Stimulated activated CD4-positive, alpha-beta T cell treated with anti-CD3 and anti-CD28 coated beads, Interleukin-1b, Interleukin-23, amount 100 ng/mL, for 1 hour (primary cell): ENCODE measurements at places on chromosomes 11 and 22.

DNA sequence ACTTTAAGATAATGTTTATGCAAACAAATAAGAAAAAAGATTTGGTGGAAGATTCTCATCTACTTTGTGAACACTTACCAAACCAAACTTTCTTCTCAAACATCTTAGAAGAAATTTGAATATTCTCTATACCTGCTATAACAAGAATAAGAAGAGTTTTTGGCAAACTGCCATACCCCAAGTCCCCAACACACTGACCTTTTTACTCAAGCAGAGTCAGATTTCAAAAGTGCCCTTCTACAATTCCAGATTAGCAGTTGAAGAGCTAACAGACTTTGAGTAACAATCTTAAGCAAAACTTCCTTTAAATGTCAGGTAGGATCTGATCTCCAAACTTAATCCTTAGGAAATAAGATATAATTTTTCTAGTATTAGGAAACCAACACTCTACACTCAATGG, 33.9 kb downstream of the TSG101 start:
- no peak for DNase-seq

DNA sequence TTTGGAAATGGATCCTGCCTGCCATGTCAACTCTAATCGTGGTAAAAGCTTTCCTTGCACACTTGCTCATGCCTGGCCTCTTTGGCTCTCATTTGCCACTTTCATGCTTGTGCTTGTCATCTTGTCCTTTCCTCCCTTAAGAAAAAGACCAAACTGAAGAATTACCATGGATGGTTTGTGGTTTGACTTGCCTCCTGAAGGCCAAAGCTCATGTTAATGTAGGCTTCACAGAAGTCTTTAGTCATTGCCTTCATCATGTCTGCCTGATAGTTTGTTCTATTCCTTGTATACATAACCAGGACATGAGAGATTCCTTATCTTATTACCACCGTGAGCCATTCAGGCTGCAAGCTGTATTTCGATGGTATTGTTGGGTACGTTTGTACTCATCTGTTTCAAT, 17.3 kb downstream of the TEAD1 start:
- no peak for DNase-seq

GRCh38 chr22:50247748-50248147, 2.9 kb upstream of the TUBGCP6 start:
- no peak for DNase-seq

DNA sequence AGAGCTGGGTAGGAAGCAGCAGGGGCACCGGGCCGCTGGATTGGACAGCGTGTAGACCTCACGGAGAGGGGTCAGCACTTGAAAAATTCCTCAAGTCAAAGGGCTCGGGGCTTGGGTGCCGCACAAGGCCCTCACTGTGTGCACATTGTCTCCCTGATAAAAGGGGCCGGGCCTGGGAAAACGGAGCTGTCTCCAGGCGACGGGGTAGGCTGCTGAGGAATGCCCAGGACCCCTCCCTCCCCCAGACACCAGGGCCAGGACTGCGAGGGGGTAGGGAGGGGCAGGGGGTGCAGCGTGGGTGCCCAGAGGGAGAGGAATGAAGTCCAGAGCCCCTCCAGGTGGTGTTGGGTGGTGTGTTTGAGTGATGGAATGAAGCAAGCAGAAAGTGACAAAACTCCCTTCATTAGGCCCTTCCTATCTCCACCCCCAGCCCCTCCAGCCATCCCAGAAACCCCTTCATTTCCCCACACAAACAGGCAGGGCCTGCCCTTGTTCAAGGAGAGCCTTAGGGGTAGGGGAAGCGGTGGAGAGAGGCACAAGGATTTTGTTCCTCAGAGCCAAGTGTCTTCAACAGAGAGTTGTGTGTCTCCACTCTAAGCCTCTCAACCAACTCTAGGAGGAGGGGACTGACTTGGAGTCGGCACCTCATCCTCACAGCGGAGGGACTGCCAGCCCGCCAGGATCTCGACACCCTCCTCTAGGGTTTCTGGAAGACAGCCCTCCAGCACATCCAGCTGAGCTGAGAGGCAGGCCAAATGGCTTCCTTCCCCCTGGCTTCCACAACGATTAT, 63.9 kb downstream of the SYN3 start:
- DNase-seq: no peak

- DNase-seq: no peak
These were observed 50.1 kb downstream of the MN1 start for GRCh38 chr22:27751277-27752070.

DNA sequence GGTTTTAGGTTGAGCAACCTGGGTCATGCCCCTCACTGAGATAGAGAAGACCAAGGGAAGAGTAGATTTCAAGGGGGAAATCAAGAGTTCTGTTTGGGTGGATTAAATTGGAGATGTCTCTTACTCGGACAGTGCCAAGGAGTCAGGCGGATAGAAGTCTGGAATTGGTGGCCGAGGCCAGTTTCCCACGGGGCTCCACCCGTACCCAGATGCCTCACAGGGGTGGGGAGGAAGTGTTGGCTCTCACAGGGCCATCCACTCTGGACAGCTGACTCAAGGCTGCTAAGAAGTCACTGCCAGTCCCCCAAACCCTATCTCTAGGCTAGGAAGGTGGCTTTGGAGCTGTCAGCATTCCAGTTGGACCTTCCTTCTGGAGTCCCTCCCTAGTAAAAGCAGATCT, 79.1 kb upstream of the TIMP3 start:
- DNase-seq: no peak

DNA sequence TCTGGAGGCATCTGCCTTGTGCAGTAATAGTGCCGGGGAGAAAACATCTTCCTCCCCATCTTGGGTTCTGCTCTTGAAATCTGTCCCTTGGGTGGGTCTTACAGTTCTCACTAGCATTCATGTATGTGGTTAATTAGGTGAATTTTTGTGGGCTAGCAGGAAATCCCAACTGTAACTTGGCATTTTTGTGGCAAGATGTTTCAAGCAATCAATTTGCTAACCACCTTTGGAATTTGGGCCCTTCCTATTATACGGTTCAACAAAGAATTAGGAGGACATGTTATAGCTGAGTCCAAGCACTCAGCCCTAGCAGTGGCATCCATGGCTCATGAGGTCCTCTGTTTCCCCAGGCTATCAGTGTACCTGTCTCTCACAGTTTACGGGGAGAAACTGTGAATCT, 89.1 kb upstream of the MTNR1B start:
- no peak for DNase-seq

DNA sequence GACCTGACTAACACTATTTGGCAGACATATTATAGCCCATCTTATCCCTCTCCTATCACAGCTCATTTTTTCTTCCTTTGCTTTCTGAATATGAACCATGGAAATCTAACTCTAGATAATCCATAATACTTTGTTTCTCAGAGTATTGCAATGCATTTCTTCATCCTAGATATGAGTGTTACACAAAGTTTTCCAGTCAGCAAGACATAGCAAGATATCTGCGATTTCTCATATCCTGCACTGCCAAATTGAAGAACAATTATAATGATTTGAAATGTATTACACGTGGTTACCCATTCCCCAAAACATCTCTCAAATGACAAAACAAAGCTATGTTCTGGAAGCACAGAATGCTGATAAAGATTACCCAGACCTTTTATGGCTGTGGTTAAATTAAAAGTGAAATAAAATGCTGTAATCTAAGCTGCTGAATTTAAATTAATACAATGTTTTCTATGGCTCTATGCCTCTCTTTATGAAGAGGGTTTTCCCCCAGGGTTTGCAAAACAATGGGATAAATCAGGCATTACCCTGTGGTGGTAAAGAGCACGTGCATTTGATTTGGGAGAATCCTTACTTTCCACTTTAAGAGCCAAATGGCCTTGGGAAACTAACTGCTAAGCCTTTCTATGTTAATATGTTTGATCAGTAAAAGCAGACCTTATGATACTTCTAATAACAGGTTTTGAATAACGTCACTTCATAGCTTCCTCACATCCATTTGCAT, 1291.0 kb upstream of the CNTN5 start:
- DNase-seq: no peak

DNA sequence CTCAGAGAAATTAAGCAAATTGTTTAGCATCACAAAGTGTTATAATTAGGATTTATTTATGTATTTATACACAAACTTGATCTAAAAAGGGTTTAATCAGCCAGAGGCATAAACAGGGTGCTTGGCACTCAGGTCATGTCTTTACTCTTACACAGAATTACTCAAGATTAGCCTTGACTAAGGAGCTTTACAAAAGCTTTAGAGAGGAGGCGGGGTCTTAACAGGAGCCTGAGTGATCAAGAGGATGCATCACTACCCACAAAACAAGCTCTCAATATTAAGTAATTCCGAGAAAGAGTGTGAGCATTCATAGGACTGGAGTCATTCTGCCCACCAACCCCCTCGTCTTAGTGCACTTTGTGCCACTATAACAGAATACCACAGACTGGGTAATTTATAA, 103.0 kb downstream of the SPATA19 start:
- DNase-seq: no peak

DNA sequence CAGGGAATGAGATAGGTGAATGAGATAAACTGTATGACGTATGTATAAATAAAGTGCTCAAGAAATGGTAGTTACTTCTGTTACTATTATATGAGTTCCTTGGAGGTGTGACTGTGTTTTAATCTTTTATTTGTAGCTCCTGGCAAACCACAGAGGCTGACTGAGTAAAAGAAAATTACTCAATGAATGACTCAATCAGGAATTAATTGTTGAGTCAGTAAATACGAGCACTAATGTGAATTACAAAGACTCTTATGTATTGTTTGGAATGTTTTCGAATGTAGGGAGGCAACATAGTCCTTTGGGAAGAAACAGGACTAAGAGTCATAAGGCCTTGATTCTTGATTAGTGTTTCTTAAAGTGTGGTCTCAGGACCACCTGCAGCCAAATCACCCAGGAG, 51.1 kb upstream of the BLID start:
- DNase-seq: no peak
